Activated CD8-positive, alpha-beta T cell treated with anti-CD3 and anti-CD28 coated beads for 36 hours (primary cell): ENCODE measurements at places on chromosomes 4 and X. TPM values are rescaled to one million over a fixed set of nuclear protein-coding genes. Genes with fewer than 3 reads are reported as not detected.

Gene NHS
- total RNA-seq = 6.9 TPM

- H3K4me1 ChIP-seq = no peaks in the 10 kb centered on the region
- peaks cover 21% of the 10 kb centered on the region for H3K27me3 ChIP-seq
- H3K36me3 ChIP-seq = no peaks in the 10 kb centered on the region
- H3K4me3 ChIP-seq = no peak overlapping the region
- H3K27ac ChIP-seq = no peak overlapping the region
Measured at GRCh38 chrX:11430271-11430670, 137.1 kb downstream of the AMELX start.

GRCh38 chrX:40167850-40168479 is 70.2 kb upstream of the BCOR start:
- DNase-seq = no peak
- peaks cover 22% of the 10 kb centered on the region for H3K4me1 ChIP-seq
- no peaks in the 10 kb centered on the region for H3K27me3 ChIP-seq
- H3K27ac ChIP-seq = peak overlapping the region; percentile 74
- H3K4me3 ChIP-seq = peak overlapping the region; percentile 67

DNA sequence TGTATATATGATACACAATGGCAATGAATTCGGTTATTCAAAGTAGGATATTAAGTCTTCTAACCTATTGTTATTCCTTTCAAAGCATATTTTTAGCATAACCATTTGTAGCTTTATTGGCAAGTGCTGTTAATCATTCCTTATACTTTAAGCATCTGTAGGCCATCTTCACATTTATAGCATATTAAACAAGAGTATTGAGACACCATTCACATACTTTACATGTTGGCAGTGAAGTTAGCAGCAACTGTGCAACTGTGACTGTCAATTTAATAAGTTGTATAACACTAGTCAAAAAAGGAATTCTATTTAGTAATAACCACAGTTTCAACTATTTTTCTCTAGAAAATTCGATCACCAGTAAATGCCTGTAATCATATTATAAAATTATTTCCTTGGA is 107.3 kb upstream of the MYOZ2 start:
- no peaks in the 10 kb centered on the region for H3K4me1 ChIP-seq
- no peak for DNase-seq
- H3K4me3 ChIP-seq = no peak overlapping the region
- no peak overlapping the region for H3K27ac ChIP-seq
- H3K27me3 ChIP-seq = no peaks in the 10 kb centered on the region
